ENCODE measurements at places on chromosomes 2 and 18.

DNA sequence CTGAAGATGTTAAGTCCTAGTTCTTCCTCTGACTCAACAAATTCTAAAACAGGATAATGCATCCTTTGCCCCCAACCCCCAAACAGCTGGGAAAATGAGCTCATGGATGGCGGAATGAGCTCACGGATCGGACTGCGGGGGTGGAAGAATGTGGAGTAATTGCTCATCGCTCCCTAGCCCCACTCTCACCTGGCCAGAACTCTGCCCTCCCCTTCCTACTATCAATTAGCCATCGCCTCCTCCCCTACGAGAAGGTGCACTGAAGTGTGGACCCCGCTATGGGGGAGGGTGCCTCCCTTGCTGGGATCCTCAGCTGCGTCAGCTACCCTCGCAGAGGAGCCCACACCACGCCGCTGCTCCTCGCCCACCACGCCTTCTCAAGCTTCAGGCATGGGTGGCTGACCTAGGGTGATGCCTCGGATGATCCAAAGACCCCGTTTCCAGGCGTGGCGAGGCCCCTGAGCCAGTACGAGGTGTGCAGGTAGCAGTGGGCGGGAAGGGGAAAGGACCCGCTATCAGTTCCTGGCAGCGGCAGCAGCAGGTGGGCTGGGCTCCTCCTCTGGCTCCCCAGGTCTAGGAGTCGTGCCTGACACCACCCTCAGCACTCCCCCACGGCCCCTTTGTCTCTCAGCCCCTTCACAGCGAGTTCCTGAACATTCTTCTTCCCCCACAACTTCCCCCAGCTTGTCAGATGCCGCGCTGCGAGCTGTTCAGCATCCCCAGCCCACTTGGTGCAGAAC lies 82.1 kb upstream of the POMC start:
- DNase-seq: no peak

DNA sequence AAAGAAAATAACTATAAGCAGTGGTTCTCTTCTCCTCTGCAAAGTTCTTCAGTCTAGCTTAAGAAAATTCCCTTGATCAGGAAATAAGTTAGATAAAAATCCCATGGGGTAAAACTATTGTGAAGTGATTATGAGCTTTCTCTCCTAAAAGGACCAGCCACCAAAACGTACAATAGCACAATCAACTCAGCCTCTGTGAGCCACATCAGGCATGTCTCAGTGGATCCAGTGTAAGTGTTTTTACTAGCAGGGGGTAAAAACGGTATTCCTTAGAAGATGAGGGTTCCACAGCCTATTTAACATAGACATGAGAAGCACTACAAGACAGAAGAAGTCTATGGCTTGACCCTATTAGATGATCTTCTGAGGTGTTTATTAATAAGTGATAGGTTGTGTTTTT lies 503.2 kb downstream of the PIK3C3 start:
- no peak for DNase-seq

- peak; percentile 24 for DNase-seq
Measured at GRCh38 chr18:9694174-9694573, 13.9 kb upstream of the RAB31 start.

DNA sequence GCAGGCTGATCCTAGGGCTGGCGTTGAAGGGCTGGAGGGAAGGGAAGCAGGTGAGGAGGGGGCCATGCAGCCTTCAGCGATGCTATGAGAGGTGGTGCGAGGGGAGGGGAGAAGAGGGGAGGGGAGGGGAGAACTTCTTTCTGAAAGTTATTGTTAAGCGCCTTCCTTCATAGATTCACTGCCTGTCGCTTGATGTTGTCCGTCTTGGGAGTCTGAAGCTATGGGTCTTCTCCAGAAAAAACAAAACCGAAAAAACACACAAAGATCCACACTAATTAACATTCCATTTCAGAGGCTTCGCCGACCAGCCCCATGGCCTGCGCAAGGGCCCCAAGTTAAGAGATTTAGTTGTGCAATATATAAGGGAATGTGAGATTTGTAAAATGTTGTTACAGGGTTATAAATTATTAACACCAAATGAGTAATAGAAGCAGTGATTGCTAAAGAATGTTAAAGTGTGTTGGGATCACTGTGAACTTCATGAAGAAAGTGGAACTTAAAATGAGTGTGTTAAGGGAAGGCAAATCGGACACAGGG lies 758 bp downstream of the CFAP221 start:
- DNase-seq: no peak

- DNase-seq: no peak
Measured at GRCh38 chr2:172429301-172429968, 2.0 kb downstream of the ITGA6 start.

- DNase-seq: no peak
Measured at GRCh38 chr2:183185534-183185933, 61.3 kb downstream of the NUP35 start.

DNA sequence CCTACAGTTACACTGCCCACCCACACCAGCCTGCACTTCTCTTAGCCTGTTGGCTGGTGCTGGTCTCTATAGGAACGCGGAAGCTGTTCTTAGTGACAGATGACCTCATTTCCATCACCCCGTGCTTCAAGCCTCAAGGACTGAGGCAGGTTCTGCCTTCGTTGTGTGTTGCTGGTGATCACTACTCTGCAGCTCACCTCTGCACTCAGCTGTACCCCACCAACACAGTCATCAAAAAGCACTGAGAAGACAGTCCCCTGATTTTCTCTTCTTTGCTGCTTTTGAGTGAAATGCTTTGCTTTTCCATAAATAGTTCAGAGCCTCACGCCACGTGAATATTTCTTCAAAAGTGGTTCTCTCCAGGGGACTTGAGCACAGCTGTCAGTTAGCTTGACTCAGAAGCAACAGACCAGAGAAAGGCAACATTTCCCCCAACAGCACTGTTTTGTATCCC lies 225.7 kb upstream of the CCDC150 start:
- DNase-seq: no peak

- peak; percentile 48 for DNase-seq
Measured at GRCh38 chr2:648476-649424, 28.5 kb downstream of the TMEM18 start.

GRCh38 chr2:192369969-192370368 lies 175.2 kb upstream of the TMEFF2 start:
- DNase-seq: no peak

GRCh38 chr2:153939124-153939796 lies 67.5 kb downstream of the GALNT13 start:
- no peak for DNase-seq

- DNase-seq: no peak
Measured at GRCh38 chr18:43879415-43879814, 602.1 kb upstream of the SYT4 start.

- no peak for DNase-seq
Measured at GRCh38 chr18:3620146-3621119, 170.5 kb downstream of the TGIF1 start.

DNA sequence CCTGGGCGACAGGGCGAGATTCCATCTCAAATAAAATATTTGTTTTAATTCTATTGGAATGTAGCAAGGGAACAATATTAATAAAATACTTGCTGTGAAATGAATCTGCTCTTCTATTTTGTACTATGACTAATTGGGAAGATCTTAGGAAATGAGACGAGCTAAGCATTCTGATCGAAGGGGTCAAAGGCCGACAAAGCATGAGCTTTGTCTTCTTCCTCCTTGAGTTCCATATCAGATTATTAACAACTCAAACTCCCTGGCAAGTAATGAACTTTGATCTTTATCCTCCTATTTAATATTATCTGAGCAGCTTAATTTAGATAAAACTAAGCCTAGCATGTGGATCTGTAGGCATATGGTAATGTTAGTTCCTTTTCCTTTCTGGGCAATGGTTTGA lies 15.5 kb downstream of the GEMIN6 start:
- no peak for DNase-seq

- DNase-seq: no peak
Measured at GRCh38 chr18:58101291-58101794, 57.3 kb downstream of the NEDD4L start.

DNA sequence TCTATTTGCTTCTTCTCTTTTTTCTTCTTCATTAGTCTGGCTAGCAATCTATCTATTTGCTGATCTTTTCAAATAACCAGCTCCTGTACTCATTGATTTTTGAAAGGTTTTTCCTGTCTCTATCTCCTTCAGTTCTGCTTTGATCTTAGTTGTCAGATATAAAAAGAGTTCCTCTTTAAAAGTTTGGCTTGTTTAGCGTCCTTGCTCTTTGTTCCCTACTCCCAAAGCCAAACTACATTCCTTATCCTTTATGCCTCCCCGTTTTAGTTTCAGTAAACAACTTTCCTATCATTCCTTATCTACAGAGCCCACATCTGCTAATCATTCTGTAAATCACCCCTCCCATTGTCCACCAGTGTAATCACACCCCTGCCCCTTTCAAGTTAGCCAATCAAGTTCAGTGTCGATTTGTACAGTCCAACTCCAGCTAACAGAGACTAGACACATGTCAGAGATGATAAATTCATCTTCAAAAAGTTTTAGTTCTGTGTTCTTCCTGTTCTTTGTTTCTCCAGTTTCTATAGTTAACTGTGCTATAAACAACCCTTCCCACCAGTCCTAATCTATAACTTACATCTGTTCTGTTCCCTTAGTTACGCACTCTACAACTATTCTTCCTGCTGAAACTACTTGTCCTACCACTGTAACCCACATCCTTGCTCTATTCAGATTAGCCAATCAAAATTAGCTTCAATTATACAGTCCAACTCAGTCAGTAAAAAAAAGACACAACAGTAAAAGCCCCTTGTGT lies 44.4 kb downstream of the TFPI start:
- no peak for DNase-seq

GRCh38 chr2:238570391-238570790 lies 143.7 kb downstream of the ASB1 start:
- DNase-seq: no peak

GRCh38 chr2:73249636-73250035 lies 15.5 kb downstream of the CCT7 start:
- DNase-seq: no peak

- no peak for DNase-seq
Measured at GRCh38 chr2:32851777-32852439, 94.8 kb upstream of the LTBP1 start.

DNA sequence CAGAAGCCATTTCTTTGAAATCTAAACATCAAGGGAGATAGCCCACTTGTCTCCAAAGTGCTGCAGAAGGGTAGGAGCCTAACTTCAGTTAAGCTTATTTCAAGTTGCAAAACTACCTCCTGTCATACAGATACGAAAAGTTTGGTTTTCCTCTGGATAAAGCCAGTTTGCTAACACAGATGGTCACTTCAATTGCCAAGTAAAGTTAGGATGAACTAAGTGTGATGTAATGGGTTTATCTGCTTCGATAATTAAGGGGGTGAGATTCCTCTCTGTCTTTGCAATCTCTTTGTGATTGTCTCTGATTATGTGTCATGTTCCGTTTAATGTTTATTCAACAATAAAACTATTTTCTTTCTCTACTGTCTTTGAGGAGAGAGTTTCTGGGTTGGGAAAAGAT lies 156.4 kb downstream of the SLC39A10 start:
- no peak for DNase-seq

GRCh38 chr2:26080356-26080755 lies 46.5 kb downstream of the RAB10 start:
- no peak for DNase-seq

DNA sequence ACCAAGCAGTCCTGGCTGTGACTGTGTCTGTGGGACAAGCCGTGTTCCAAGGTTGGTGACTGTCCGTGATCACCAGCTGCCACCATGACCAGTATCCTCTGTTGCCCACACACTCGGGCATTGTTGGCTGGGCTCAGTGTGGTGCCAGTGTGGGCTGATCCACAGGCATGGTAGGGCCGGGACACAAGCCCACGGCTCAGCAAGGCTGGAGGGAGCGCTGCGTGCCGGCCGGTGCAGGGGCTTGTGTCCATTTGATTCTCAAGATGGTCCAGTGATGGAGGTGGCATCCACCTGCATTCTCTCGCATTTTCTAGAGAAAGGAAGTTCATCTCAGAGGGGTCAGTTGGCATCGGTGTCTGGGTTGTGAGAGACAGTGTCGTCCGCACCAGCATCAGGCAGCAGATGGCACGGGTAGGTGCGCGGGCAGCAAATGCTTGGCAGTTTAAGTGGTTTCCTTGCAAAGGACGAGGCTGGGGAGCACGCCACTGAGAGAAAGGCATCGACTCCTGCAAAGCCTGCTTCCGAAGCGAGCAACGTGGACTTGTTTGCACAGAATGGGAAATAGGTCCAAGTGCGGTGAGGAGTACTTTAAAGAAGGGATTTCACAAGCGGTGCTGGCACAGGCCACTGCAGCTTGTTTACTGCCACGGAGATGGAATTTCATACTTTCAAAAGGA lies 20.9 kb downstream of the TWIST2 start:
- peak; percentile 95 for DNase-seq

GRCh38 chr2:112483042-112483473 lies 1.1 kb downstream of the TTL start:
- no peak for DNase-seq

GRCh38 chr2:153228904-153229303 lies 249.7 kb downstream of the RPRM start:
- no peak for DNase-seq

DNA sequence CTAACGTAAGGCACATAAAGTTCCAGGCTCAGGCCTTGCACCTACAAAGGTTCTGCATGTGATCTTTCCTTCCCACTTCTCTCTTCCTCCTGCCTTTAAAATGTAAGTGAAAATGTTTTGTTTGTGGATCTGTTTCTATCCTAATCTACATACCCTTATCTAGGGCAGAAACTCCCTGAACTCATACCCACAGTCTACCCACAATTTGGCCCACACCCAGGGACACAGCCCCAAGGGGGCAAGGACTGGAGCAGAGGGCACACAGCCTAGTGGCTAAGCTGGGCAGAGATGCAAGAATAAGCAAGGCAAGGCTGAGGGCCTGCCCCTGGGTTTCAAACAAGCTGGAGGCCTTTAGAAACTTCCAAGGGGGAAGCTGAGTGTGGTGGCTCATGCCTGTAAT lies 71.0 kb downstream of the HS1BP3 start:
- DNase-seq: peak; percentile 67

DNA sequence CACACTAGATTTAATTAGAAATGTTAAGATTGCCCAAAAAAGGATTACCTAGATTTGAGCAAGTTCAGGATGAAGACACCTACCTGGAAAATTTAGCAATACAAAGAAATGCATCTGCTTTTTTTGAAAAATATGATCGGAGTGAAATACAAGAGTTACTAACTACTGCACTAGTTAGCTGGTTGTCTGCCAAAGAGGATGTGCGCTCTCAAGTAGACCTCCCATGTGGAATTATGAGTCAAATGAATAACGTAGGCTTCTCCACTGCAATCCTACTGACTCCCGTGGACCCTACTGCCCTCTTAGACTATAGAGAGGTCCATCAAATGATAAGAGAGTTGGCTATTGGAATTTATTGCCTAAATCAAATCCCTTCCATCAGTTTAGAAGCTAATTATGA lies 2.0 kb downstream of the ANKAR start:
- DNase-seq: no peak

- DNase-seq: no peak
Measured at GRCh38 chr2:97997784-97998392, 2.1 kb upstream of the TMEM131 start.

DNA sequence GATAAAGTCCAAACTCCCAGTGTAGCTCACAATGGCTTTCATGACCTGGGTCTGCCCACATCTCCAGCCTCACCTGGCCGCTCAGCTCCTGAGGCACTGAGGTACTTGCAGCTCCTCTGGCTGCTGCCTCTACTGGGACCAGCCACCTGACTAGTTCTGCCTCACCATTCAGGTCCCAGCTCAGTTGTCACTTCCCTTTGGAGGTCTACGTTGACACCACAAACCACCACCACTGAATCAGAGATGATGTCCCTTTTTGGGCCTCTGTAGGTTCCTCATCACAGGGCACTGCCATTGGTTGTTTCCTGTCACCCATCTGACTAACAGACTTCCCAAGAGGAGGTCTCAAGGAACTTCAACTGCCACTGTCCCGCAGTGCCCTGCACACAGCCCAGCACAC lies 21.2 kb downstream of the SPP2 start:
- no peak for DNase-seq
